Activated naive CD4-positive, alpha-beta T cell treated with anti-CD3 and anti-CD28 coated beads, Interleukin-2, amount 10 ng/mL, durations not matched to agents 7 days and 5 days (primary cell): ENCODE measurements at places on chromosomes 5 and 9.
A peak's percentile ranks its signal among the peaks of the same experiment; 100 is the strongest.

- DNase-seq: no peak
Observed at GRCh38 chr5:7391814-7392692, 3.9 kb upstream of the ADCY2 start.

GRCh38 chr5:76556511-76557221, 66.5 kb downstream of the F2RL2 start:
- no peak for DNase-seq

GRCh38 chr5:14178091-14178490, 34.9 kb downstream of the TRIO start:
- DNase-seq: no peak

DNA sequence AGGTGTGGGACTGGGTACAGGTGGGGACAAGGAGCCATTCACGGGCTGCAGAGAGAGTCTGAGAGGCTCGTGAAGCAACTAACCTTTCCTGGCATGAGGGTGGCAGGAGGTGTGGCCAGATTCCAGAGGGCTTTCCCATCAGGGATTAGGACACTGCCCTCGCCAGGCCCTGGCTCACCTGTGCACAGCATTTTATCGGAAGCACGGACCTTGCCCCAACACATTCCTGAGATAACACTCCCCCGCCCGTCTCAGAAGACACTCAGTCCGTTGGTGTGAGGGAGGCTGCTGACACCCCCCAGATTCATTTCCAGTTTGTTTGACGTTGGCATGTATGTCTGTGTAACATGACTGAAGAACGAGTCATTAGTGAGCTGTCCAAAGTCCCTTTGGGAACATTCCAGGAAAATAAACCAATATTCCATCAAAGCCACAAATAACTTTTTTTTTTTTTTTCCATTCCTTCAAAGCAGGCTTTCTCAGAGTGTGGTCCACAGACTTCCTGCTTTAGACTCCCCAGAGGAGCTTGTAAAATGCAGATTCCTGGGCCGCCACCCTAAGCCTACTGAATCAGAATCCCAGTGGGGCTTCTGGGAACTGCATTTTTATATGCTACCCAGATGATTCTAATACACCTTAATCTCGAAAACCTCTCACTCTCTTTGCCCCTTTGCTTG, 23.4 kb downstream of the WWC1 start:
- DNase-seq: no peak

DNA sequence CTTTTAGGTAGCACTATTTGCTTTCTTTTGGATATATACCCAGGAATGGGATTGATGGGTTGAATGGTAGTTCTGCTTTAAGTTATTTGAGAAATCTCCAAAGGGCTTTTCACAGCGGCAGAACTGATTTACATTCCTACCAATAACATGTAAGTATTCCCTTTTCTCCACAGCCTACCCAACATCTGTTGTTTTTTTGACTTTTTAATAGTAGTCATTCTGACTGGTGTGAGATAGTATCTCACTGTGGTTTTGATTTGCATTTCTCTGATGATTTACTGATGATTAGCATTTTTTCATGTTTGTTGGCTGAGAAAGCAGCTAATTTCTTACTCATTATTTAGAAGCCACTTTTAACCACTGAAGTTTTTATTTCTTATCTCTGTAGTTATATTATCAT, 221.1 kb upstream of the ACTBL2 start:
- no peak for DNase-seq

GRCh38 chr5:177300236-177300880, 3.2 kb downstream of the RAB24 start:
- peak; percentile 80 for DNase-seq

DNA sequence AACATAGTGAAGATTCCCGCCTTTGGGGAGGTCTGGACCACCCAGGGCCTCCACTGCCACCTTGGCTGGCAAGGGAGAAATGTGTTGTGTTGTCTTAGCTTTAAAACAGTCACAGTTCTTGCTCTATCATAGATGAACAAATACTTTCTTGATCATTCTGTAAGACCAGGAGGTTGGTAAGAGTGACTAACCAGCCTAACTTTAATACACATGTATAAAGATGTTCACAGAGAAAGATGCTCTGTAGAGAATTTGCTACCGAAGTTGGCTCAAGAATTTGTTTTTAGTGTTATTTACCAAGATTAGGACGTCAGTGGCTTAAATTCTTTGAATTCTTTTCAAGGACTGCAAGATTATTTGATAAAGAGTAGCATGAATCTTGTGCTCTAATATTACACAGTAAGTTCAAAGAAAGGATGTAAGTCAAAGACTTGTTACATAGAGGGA, 28.4 kb downstream of the GLRX start:
- no peak for DNase-seq

GRCh38 chr9:120894321-120895148, 17.5 kb upstream of the PHF19 start:
- DNase-seq: no peak

- no peak for DNase-seq
Observed at GRCh38 chr9:89920951-89921350, 316.1 kb downstream of the GADD45G start.

GRCh38 chr9:36036780-36037548, at the start of gene RECK:
Gene RECK, plus strand, starts transcription at chr9:36036913. Its CDS starts 86 bp downstream, at chr9:36036999.
- DNase-seq: peak; percentile 91
